Stomach (tissue), 19 donors: ENCODE measurements at places on chromosomes 16 and 17. TPM values are rescaled to one million over a fixed set of nuclear protein-coding genes. Genes with fewer than 3 reads are reported as not detected.

Gene GRIN2A
- 1.7 TPM for total RNA-seq

DNA sequence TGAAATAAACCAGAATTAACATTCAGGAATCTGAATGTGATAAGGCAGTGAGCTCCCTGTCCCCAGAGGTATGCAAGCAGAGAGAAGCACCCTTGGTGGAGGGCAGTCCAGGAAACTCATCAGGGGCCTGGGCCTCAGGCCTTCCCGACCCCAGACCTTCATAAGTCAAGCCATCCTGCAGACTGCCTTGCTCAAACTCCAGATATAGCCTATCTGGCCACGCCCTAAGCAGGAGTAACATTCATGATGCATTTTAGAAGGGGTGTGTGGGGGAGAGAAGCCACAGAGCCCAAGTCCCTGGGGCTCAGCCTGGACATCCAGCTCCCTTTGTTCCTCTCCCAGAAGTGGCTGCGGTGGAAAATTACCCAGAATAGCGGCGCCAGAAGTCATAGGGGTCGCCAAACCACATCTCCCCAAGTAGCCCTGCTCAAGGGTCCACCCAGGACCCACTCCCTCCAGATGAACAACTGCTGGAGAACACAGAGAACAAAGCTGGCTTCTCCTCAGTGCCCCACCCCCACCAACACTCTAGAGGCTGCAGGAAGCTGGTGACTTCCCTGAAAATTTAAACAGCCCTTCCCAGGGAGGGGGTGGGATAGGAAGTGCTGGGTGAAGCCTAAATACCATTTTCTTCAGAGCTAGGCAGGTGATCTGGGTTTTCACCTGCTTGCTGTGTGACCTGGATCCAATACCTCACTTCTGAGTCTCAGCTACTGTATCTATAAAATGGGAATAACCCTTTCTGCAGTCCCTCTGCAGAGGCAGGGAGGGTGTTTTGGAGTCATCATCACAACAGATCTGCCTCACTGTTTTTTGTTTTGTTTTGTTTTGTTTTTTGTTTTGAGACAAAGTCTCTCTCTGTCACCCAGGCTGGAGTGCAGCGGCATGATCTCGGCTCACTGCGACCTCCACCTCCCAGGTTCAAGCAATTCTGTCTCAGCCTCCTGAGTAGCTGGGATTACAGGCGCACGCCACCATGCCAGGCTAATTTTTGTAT is 1.5 kb upstream of the SREBF1 start:
- DNase-seq = peak; percentile 87

DNA sequence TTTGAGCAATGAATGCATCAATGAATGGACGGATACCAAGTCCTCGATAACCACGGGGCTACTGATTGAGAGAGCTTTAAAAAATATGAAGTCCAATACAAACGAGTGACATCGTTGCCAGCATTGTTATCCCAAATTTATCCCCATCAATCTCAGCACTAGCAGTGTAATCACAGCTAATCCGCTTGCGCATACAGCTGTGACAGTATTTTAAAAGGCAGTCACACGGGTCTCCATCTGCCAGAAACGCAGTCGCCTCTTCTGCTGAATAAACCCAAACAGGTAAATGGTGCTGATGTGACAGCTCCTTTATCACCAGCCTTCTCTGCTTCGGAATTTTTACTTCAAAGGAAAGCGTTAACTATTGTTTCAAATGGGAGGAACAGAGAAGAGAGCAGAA is 311.1 kb downstream of the XYLT1 start:
- DNase-seq = no peak

- DNase-seq = no peak
Measured at GRCh38 chr16:28502290-28502689, 4.3 kb downstream of the IL27 start.
